Muscle of arm (tissue), 14 donors: ENCODE measurements at places on chromosomes 7 and 10.

DNA sequence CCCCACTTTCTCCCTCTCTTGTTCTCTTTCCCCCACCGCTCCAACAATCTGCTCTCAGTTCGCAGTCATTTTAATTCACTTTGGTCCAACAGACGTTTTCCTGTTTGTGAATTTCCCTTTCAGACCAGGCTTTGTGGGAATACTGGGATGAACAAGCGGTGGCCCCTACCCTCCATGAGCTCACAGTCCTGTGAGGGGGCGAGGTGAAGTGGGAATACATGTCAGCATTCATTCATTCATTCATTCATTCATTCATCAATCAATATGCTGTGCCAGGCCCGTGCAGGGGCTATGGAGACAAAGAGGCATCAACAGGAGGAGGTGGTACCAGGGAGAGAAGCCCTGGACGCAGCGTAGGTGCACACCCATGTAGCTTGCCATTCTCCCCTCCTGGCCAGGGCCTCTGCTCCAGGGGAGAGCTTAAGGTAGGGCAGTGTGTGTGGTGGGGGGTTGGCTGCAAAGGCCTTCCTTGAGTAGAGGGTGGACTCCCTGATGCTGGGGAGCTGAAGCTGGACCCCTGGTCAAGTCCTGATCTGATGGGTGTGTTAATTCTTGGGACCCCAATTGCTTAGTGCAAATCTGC lies 16.1 kb downstream of the PRF1 start:
- DNase-seq = no peak

GRCh38 chr7:43454936-43455518 lies 127.9 kb upstream of the STK17A start:
- no peak for DNase-seq

DNA sequence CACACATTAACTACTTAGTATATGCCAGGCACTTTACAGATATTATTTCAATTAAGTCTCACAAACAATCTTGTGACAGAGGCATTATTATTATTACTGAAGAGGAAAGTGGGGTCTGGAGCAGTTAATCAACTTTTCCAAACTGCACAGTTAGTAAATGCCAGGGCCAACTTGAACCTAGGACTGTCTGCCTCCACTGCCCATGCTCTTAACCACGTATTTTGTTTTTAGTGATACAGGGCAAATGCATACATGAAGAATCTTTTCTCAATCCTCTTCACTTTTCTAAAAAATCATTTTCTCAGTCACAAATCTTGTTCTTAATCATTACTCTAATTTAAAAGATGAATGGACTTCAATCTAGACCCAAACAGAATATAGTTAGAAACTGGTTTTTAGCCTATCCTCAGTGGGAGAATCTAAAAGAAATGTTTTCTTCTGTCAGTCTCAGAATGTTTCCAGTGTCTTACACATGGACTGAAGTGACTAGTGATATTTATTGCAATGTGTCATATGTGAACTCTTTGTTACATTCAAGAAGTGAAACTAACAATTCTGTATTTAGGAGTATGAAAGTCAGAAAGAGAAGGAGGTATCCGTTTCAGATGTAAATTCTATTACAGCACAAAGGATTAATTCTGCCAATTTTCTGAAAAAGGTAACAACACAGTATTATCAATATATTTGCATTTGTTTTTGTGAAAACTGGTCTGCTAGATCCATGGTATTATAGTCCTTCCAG lies 55.5 kb upstream of the CCNJ start:
- DNase-seq = no peak

GRCh38 chr7:11716185-11716584 lies 115.8 kb downstream of the THSD7A start:
- DNase-seq = no peak

GRCh38 chr7:66634816-66635215 lies 6.1 kb downstream of the KCTD7 start:
- no peak for DNase-seq

DNA sequence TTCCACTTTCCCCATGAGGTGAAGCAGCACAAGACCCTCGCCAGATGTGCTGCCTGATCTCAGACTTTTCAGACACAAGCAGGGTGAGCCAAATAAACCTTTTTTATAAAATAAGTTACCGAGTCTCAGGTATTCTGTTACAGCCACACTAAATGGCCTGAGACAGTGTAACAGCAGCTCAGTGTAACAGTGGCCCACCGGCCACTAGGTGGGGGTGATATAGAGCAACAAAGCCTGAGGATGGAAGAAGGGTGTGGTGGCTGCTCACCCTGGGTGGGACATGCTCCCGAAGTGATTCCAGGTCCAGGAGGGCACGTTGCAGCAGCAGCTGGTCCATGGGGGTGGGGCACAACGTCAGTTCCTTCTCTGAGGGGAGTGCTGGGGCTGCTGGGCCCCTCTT lies 44.6 kb downstream of the BMS1 start:
- DNase-seq = no peak

- no peak for DNase-seq
Observed at GRCh38 chr10:88608780-88609179, 22.2 kb downstream of the LIPJ start.

DNA sequence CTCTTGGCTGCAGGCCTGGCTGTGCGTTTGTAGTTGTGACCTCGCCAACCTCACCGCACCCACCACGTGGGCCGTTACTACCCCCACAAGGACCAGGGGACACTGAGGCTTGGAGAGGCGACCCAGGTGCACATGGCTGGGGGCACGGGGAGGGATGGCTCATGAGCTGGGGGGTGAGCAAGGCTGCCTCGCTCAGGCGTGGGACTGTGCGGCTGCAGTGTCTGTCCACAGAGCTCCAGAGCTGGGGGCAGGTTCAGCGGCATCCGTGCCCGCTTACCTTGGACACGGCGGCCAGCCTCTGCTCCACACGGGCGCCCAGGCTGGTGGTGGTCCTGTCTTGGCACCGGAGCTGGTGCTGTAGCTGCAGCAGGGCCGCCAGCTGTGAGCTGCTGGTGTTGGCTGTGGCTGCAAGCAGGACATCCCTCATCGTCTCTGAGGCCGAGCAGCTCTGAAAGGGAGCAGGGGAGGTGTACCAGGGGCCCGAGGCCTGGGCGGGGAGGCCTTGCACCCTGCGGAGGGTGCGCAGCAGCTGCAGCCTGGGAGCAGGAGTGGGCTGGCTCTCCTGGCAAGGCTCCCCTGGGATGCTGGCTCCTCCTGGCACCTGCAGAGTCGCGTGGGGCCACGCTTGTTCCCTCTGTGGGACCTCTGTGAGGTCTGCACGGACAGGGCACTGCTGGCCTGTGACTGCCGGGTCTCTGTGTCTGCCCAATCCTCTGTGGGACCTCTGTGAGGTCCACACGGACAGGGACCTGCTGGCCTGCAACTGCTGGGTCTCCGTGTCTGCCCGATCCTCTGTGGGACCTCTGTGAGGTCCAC lies 60.0 kb upstream of the NKX6-2 start:
- no peak for DNase-seq

- no peak for DNase-seq
Observed at GRCh38 chr7:77415476-77415822, 700 bp downstream of the GSAP start.

DNA sequence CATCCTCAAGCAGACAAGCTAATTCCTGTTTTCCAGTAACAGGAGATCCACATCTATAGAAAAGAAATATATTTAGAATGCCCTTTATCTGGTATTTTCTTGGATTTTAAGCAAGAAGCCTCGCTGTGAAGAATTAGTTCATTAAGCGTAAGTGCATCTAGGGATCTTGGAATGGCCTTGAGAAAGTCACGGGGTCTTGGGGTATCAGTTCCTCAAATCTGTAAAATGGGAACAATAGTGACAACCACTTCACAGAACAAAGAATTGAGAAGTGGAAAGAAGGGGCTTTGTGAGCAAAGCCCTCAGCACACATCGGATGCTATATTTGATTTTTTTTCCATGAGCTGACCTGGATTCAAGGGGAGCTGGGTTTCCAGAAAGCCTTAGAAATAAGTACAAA lies 32.3 kb upstream of the WDFY4 start:
- DNase-seq = no peak

DNA sequence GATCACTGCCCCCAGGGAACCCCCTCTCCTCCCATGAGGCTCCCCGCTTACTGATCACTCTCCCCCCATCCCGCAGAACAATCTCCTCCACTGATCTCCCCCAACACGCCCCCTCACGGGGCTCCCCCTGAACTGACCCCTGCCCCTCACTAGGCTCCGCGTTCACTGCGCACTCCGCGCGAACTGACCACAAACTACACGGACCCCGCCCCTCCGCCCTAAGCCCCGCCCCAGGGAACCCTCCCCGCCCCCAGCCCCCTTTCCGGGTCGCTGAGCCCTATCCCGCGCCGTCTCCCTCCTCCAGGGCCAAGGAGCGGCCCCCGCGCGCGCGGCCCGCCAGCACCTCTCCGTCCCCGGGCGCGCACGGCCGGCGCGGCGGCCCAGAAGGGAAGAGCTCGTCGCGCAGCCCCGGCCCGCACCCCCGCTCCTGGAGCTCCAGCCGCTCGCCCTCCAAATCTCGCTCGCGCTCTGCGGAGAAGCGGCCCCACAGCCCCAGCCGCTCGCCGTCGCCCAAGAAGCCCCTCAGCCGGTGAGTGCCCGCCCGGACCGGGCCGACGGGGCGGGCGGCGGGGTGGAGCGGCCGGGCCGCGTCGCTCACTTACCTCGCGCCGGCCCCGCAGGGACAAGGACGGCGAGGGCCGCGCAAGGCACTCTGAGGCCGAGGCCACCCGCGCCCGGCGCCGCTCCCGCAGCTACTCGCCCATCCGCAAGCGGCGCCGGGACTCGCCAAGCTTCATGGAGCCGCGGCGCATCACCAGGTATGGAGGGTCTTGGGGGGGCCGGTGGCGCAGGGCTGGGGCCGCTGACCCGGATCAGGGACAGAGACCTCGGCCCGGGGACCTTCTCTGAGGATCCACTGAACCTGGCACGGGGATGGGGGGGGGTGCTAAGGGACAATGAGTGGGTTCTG lies 19.9 kb upstream of the HSPB1 start:
- no peak for DNase-seq

DNA sequence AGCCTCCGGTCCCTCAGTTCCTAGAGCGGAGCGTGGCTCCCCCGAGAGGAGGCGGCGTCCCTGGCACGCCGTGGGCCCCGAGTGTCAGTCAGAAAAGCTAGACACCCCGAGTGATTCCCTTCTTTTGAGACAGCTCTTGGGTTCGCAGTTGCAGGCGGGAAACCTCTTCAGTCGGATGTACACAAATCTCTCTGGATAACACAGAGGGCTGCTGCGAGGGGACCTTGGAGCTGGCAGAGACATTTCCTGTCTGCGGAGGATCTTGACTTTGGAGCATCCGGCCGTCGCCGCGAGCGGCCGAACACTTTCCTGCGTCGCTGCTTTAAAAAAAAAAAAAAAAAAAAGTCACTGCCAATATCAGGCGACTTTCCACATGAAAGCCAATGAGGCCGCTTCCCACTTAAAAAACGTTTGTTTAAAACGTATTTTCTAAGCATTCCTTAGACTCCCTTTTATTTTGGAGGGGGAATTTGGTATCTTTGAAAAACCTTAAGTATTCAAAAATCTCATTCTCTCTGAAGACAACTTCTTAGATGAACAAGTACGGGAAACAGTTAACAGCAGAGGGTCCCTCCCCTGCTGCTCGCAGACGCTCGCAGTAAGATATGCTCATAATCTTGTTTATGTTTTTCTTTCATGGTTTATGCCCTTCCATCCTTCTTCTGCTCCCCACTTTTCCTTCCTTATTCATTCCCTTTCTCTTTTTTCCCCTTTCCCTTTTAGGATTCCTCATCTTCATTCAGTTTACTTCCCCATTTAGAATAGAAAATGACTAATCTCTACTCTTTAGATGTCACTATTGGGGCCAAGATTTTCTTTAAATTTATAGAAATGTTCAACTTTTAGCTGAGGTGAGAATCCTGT lies 10.0 kb downstream of the HHEX start:
- DNase-seq = no peak

- no peak for DNase-seq
Observed at GRCh38 chr10:3568983-3569382, 216.0 kb downstream of the KLF6 start.

DNA sequence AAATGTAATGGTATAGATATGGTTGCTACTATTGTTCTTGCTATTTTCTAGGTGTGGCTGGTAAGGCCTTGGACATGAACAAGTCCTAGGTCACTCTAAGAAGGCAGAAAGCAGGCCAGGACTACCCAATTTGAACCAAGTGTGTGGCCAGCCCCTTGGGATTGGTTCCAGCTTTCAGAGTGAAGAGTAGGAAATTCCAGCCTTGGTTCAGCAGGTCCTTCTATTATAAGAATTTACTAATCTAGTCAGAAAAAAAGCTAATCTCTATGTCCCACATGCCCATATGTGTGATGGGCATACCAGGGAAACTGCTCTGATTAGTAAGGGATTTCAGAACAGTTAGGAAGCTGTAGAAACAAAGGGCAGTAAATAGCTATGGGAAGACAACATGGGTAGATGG lies 7.8 kb upstream of the TARP start:
- no peak for DNase-seq

GRCh38 chr7:103771294-103771693 lies 218.2 kb downstream of the RELN start:
- no peak for DNase-seq

- no peak for DNase-seq
Observed at GRCh38 chr10:3524086-3524960, 260.7 kb downstream of the KLF6 start.

DNA sequence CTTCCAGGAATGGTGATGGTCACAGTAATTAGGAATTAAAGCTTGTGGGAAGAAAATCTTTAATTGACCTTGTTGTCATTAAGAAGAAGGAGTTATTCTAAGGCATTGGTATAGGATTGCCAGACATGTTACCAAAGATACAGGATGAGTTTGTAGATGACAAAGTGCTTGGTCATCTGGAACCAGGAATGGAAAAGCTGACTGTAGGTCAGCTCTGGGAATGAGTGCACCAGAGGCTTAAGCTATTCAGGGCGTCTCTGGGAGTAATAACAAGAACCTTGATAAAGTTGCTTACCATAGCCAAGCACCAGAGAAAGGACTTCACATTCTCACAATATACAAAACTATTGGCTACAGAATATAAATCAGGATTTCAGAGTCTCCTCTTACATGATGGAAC lies 89.0 kb downstream of the PHTF2 start:
- DNase-seq = no peak

GRCh38 chr10:54906940-54907339 lies 105.9 kb upstream of the PCDH15 start:
- no peak for DNase-seq
